SK-N-SH treated with all-trans-retinoic acid at 6 μM for 48 hours (cell line): ENCODE measurements at places on chromosomes 2 and 18.

- peak; percentile 44; the same call in 1 of the 3 replicates for ATAC-seq
These were observed 23.8 kb downstream of the NABP1 start for GRCh38 chr2:191701696-191702095.

DNA sequence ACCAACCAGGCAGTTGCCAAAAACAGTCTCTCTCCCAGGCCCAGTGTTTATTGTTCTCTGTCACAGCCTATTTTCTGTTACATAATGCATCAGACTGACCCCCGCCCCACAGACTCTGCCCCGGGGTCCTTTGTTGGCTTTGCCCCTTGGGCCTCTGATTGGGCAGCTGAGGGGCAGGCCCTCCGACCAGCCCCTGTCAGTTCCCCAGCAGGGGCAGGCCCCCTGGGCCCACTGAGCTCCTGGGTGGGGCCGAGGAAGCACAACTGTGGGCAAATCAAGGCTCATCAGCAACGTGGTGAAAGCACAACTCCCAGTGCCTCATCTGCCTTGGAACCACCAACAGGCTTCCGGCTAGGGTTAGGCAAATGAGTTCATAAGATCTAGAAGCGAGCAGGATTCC is 160.1 kb upstream of the MYCN start:
- no peak for ATAC-seq

DNA sequence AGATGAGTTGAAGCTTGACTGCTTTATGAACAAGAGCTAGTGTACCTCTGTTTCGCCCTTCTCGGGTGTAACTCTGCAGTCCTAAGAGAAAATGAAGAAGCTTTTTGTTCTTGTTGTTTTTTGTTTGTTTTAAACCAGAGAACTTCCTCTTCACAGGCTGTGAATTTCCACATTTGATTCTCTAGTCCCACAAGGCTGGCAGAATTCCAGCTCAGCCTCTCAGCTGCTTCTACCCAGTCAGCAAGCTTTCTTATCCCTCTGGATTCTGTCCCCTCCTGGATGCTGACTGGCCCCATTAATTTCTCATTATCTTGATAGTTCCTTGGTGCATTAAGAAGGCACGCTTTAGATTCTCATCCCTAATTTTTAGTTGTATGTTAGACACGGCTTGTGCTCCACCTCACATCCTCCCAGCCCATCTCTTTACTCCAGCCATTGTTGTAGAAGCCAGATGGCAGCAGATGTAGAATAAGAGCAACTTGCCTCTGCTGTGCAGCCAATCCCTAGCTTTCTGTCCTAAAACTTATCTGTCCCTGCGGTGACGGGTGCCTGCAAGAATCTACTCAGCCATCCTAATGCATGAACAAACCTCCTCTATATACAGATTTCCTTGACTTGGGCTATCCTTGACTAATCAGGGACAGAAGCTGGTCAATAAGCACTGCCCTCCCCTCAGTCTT is 12.3 kb upstream of the RESP18 start:
- no peak for ATAC-seq

GRCh38 chr2:78532762-78533379 is 492.6 kb upstream of the REG3G start:
- no peak for ATAC-seq

DNA sequence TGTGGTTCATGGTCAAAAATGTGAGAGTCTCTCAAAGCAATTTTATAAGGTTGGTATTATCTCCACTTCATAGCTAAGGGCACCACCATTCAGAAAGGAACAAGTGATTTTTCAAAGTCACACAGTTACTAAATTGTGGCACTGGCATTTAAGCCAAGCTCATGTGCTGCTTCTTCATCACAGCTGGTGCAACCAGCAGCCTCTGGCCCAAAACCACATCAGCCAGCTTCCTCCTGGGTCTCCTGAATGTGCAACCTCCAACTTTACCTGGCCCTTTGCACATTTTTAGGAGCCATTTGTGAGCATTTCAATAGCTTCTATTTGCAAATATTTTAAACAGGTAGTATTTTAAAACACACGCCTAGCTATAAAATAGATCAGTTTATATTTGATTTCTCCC is 293.7 kb downstream of the BCL11A start:
- no peak for ATAC-seq
